ENCODE measurements at places on chromosomes 11 and 22.
A peak's percentile ranks its signal among the peaks of the same experiment; 100 is the strongest.

- no peak overlapping the region for H3K27ac ChIP-seq
- DNase-seq, result no peak
- H3K4me3 ChIP-seq, result no peak overlapping the region
- H3K36me3 ChIP-seq, result peaks cover 14% of the 10 kb centered on the region
- peaks cover 19% of the 10 kb centered on the region for H3K4me1 ChIP-seq
Observed at GRCh38 chr11:117230286-117230961, 1.4 kb downstream of the PCSK7 start.

DNA sequence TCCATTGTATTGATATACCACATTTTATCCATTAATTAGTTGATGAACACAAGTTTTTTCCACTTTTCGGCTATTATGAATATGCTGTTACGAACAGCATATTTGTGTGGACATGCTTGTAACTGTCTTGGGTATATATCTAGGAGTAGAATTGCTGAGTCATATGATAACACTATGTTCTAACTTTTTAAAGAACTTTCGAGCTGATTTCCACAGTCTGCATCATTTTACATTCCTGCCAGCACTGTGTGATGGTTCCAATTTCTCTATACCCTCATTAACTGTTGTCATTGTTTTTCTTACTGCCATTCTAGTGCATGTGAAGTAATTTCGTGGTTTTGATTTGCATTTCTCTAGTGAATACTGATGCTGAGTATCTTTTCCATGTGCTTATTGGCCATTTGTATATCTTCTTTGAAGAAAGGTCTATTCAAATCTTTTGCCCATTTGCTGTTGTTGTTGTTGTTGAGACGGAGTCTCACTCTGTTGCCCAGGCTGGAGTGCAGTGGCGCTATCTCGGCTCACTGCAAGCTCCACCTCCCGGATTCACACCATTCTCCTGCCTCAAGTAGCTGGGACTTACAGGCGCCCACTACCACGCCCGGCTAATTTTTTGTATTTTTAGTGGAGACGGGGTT, 7.4 kb upstream of the RCE1 start:
- peaks cover 5% of the 10 kb centered on the region for H3K36me3 ChIP-seq
- DNase-seq, result peak; percentile 29
- H3K27ac ChIP-seq, result no peak overlapping the region
- H3K27me3 ChIP-seq, result no peaks in the 10 kb centered on the region

- H3K4me3 ChIP-seq, result no peak overlapping the region
- DNase-seq, result peak; percentile 67
- H3K27me3 ChIP-seq, result no peaks in the 10 kb centered on the region
- no peaks in the 10 kb centered on the region for H3K4me1 ChIP-seq
- no peak overlapping the region for H3K27ac ChIP-seq
- no peaks in the 10 kb centered on the region for H3K36me3 ChIP-seq
Observed at GRCh38 chr11:1628506-1629325, 859 bp upstream of the KRTAP5-5 start.

- H3K36me3 ChIP-seq, result peaks cover 24% of the 10 kb centered on the region
Observed at GRCh38 chr11:43904742-43905535, 24.3 kb downstream of the ALKBH3 start.

GRCh38 chr22:31538815-31539214, 42.5 kb downstream of the SFI1 start:
- H3K27me3 ChIP-seq, result no peaks in the 10 kb centered on the region
- H3K4me1 ChIP-seq, result no peaks in the 10 kb centered on the region
- no peaks in the 10 kb centered on the region for H3K36me3 ChIP-seq
- DNase-seq, result no peak
